NCI-H2081 (cell line): ENCODE measurements at places on chromosomes 7 and 10.

GRCh38 chr7:81873559-81873958, 103.7 kb upstream of the HGF start:
- no peak for DNase-seq

- DNase-seq, result no peak
Observed at GRCh38 chr10:59272061-59272460, 90.3 kb downstream of the FAM13C start.

DNA sequence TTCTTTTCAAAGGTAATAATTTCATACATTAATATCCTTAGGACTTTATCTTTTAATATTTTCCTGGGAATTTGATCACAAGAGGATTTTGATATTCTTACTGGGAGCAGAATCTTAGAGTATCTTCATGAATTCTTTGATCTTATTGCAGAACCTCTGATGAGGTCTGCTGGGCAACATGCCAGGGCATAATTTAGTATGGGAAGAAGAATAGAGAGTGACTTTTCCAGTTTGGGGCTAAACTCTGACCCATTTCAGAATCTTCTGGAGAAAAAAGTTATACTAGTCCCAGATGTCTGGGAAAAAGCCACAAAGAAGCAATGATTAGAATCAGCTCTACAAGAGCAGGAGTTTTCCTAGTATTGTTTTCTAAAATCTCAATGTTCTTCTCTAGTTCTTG, 28.0 kb upstream of the RSU1 start:
- DNase-seq, result no peak

GRCh38 chr10:93364966-93365365, 117.2 kb downstream of the MYOF start:
- DNase-seq, result no peak

GRCh38 chr10:119383174-119383856, 159.2 kb downstream of the RGS10 start:
- no peak for DNase-seq

- DNase-seq, result no peak
Observed at GRCh38 chr7:52670608-52671225, 364.7 kb upstream of the POM121L12 start.

- no peak for DNase-seq
Observed at GRCh38 chr7:142943706-142944268, 4.5 kb downstream of the LLCFC1 start.

DNA sequence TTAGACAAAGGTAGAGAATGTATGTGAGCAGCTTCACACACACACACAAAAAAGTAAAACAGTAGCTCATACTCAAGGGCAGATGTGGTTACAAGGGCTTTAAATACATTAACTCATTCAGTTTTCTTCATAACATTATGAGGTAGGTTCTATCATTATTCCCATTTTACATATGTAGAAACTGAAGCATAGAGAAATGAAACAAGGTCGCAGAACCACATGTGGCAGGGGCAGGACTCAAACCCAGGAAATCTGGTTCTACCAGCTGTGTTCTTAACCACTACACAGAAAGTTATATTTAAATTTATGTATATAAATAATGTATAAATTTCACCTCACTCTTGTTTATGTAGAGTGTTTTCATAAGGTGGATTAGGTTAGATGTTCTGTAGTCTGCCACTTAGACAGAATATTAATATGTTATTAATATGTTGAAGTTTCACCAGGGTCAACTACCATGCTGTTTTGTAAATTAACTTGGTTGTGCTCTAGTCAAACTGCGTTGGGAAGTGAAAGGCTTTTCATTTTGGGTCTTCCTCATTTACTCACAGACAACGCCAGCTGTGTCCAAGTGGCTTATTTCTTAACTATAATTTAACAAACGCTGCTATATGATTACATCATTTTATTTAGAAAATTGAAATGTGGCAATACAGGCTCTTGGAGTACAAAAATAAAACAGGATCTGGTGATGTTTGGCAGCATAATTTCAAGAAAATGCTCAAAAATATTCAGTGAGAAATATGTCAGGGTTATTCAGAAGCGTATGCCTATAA, 138.4 kb downstream of the MDFIC start:
- DNase-seq, result no peak

DNA sequence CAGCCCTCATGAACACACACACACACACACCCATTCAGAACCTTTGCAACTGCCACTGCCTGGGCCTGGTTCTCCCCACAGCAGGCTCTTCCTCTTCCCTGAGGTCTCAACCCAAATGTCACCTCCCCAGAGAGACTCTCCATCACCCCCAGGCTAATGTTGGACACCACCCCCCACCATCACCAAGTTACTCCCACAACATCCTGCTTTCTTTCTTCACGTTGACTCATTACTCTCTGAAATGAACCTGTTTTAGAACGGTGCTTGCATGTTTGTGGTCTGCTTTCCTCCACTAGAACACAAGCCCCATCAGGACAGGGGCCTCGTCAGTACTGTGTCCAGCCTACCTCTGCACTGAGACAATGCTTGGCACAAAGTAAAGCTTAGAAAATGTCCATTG, 16.0 kb downstream of the AFAP1L2 start:
- no peak for DNase-seq

- DNase-seq, result no peak
Observed at GRCh38 chr7:148017126-148017525, 573.4 kb upstream of the C7orf33 start.
